A549 treated with DMSO at 1 μM for 4 hours (cell line): ENCODE measurements at places on chromosomes 7 and 10. TPM values are rescaled to one million over a fixed set of nuclear protein-coding genes. Genes with fewer than 3 reads are reported as not detected.

The NKX2-3 gene
- 0.06 TPM in 1 of 5 replicates, not detected in the others for total RNA-seq

The EGFR gene
- 105 to 158 TPM (median 140 TPM) in 5 replicates for total RNA-seq

The MALRD1 gene
- not detected in 5 replicates for total RNA-seq

The CTNNA3 gene
- total RNA-seq, result not detected in 5 replicates

The SORCS1 gene
- total RNA-seq, result not detected in 5 replicates

The SYPL1 gene
- 83.2 to 105 TPM (median 94.0 TPM) in 5 replicates for total RNA-seq
